NCI-H187 (cell line): ENCODE measurements at places on chromosomes 7 and 10.

GRCh38 chr10:34427911-34428216 is 387.2 kb downstream of the PARD3 start:
- no peak for DNase-seq

DNA sequence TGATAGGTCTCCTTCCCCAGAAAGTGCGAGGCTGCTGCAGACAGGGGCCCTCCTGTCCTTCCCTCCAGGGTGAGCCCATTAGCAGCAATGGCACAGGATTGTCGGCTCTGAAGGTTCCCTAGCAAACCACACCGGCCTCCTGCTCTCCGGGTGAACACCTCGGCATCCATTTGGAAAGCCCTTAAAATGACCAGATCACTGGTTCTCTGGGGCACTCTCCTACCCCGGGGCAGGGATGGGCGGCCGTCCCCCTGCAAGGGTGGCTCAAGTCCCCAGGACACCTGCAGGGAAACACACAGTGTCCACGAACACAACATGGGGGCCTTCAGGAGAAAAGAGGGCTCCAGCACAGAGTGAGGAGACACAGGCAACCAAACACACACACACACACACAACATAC is 459.1 kb downstream of the PTPRN2 start:
- DNase-seq: no peak

DNA sequence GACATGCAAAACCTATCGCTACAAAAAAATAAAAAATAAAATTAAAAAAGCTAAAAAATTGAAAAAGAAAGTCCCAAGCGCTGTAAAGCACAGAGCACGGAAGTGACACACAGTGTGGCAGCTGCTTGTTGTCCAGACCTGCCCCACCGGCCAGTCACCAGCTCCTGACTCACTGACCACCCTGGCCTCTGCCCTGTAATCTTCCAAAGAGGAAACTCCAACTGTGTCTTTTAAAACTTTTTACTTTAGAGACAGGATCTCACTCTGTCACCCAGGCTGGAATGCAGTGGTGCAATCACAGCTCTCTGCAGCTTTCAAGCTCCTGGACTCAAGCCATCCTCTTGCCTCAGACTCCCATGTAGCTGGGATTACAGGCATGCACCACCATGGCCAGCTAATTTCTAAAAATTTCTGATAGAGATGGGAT is 23.6 kb downstream of the GNA12 start:
- no peak for DNase-seq

DNA sequence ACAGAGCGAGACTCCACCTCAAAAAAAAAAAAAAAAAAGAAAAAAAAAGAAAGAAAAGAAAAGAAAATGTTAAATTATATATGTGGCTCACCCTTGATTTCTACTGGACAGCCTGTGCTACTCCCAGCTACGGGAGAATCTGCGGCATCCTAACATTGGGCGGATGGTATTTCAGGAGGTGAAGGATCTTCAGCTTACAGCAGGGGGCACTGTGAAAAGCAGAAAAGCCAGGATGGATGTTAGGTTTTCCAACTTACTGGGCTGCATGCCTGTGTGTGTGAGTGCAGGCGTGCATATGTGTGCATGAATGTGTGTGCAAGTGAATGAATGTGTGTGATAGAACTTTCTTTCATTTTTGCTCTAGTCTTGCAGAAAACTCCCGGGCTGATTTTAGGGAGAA is 1066.5 kb downstream of the TYW1 start:
- DNase-seq: no peak

- no peak for DNase-seq
These were observed 728.5 kb downstream of the TNS3 start for GRCh38 chr7:46853451-46853850.

GRCh38 chr10:101091546-101092290 is 29.9 kb downstream of the KAZALD1 start:
- no peak for DNase-seq

- no peak for DNase-seq
These were observed 344.1 kb upstream of the PRKCQ start for GRCh38 chr10:6924166-6924565.
